CD8-positive, alpha-beta memory T cell (primary cell): ENCODE measurements at places on chromosomes 6 and 20. TPM values are rescaled to one million over a fixed set of nuclear protein-coding genes. Genes with fewer than 3 reads are reported as not detected.

- no peak overlapping the region for H3K4me3 ChIP-seq
- no peaks in the 10 kb centered on the region for H3K36me3 ChIP-seq
- no peak for DNase-seq
- no peaks in the 10 kb centered on the region for H3K27me3 ChIP-seq
- no peak overlapping the region for H3K27ac ChIP-seq
Observed at GRCh38 chr6:125477156-125477555, 175.4 kb upstream of the HDDC2 start.

DNA sequence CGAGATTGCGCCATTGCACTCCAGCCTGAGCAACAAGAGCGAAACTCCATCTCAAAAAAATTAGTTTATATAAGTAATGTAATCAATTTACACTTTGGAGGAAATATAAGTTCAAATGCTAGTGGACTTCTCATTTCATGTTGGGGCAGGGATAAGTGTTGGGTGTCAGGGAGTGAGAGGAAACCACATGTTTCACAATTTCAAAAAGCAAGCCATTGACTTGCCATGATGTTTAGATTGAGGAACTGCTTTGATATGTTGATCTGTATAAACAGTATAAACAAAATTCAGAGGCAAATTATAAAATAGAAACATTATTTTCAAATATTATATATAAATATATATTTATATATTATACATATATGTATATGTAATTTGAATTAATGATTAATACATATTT is 42.7 kb downstream of the FILIP1 start:
- no peak for DNase-seq
- no peak overlapping the region for H3K4me3 ChIP-seq
- no peaks in the 10 kb centered on the region for H3K4me1 ChIP-seq
- H3K27me3 ChIP-seq, result no peaks in the 10 kb centered on the region

DNA sequence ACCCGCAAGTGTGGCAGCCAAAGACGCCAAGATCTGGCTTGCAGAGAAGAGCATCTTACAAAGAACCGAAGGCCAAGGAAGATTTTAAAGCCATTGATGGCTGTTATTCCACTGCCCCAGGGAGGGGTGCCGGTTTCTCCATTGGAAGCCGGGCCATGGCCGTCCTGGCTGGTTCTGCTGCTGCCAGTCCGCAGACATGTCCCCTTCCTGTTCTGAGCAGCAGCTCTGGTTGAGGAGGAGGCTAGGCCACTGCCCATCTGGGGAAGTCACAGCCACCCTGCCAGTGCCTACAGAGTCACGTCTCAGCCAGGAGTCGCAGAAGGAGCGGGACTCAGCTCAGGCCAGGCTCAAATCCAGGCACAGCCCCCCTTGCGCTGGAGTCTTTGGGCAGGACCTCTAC is 42.6 kb upstream of the MRGBP start:
- DNase-seq, result no peak
- H3K27ac ChIP-seq, result no peak overlapping the region
- H3K4me3 ChIP-seq, result no peak overlapping the region
- no peaks in the 10 kb centered on the region for H3K27me3 ChIP-seq

DNA sequence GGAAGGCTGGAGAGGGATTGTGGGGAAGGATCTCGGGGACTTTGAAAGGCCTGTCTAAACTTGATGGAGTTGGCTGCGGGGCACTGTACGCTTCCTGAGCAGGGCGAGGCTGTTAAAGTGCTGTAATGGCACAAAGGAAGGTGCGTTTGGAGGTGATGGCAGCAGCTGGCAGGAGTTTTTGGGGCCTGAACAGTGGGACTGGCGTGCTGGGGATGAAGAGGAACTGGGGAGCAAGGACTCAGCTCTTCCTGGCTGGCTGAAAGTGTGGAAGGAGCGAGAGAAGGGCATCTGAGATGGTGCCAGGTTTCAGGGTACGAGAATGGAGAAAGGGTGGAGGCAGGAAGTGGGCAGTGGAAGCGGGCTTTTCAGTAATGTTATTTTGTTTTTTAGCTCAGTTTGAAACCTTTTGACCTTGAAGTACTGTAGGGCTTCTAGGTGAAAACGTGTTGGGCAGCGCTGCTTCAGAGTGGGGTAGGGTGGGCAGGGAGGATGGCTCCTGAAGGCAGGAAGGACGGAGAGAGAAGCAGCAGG is 8.0 kb downstream of the TMEM181 start:
- H3K27ac ChIP-seq, result peak overlapping the region; percentile 9
- peaks cover 70% of the 10 kb centered on the region for H3K4me1 ChIP-seq
- no peak for DNase-seq
- peak overlapping the region; percentile 52 for H3K4me3 ChIP-seq

GRCh38 chr20:44001667-44002596 is 87.3 kb downstream of the TOX2 start:
- H3K4me1 ChIP-seq, result no peaks in the 10 kb centered on the region
- no peaks in the 10 kb centered on the region for H3K36me3 ChIP-seq
- no peak overlapping the region for H3K4me3 ChIP-seq
- no peak overlapping the region for H3K27ac ChIP-seq
- no peaks in the 10 kb centered on the region for H3K27me3 ChIP-seq
- no peak for DNase-seq

DNA sequence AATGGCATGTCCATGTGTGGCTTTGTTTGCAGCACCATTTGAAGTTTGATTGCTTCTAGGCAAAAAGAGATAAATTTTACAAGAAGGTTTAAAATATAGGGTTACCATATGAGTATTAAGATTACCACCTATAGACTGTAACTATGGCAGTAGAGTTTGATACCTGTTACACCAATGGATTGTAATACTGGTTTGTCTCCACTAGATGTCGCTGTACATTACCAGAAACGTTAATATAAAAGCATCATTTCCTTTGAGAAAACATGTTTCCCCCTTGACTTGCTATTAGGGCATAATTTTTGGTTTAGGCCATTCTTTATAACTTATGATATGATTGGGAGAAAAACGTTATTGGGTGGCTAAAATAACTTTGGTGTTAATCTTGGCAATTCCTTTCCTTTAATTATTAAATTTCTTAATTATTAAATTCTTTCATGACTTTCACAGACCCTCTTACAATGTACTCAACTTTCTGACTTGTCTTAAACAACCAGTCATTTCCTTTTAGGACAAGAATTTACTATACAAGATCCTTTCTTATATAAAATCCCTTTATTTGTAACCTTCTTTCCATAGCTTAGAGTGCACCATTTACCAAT is 42.8 kb downstream of the HLA-DPB1 start:
- H3K4me3 ChIP-seq, result no peak overlapping the region
- no peak overlapping the region for H3K27ac ChIP-seq
- no peaks in the 10 kb centered on the region for H3K36me3 ChIP-seq
- H3K27me3 ChIP-seq, result peaks cover 27% of the 10 kb centered on the region

Gene KIF3B
- 61.0 TPM for total RNA-seq
